ENCODE measurements at places on chromosomes 5 and 9.

GRCh38 chr9:104091708-104092107 is 2.4 kb upstream of the SMC2 start:
- peak; percentile 88 for DNase-seq

- DNase-seq, result peak; percentile 53
Observed at GRCh38 chr5:174327317-174327864, 281.9 kb downstream of the NSG2 start.

- no peak for DNase-seq
Observed at GRCh38 chr5:66889524-66889923, 293.3 kb downstream of the MAST4 start.

GRCh38 chr5:3793162-3793561 is 197.5 kb downstream of the IRX1 start:
- DNase-seq, result no peak

DNA sequence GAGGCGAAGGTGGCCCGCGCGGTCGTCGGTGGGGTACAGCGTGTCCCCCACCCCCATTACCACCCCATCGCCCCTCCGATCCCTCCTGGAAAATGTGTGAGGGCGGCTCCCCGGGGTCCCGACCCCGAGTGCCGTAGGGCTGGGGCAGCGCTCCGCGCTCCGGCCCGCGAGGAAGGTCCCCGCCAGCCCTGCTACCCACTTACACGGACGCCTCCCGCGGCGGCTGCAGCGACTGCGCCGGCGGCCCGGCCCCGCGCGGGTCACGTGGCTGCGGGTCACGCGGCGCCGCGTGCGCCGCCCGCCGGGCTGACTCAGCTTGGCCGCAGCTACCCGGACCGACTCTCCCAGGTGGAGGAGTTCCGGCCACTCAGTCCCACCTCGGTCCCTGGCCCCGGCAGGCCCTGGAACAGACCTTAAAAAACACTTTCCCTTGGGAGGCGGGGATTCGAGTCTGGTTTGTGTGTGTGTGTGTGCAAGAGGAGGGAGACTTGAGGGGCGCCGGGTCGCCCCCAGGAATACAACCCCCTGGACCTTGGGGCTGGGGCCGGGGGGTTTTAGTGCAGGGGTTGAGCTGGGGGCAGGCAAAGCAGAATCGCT is at the start of gene GNPDA1:
Gene GNPDA1, minus strand, starts transcription at position 236 of the 597 bp plus-strand sequence. CDS start 992 bp downstream, outside the sequence.
- DNase-seq, result peak; percentile 85
